AG04450 (cell line): ENCODE measurements at places on chromosomes 16 and 17. TPM values are rescaled to one million over a fixed set of nuclear protein-coding genes. Genes with fewer than 3 reads are reported as not detected.

The GINS2 gene
- 4.2 and 5.1 TPM in 2 replicates for polyA plus RNA-seq

The WSCD1 gene
- 0.12 and 0.20 TPM in 2 replicates for polyA plus RNA-seq

GRCh38 chr17:15273141-15273793 is 8.1 kb upstream of the PMP22 start:
- peak; percentile 90 for DNase-seq

GRCh38 chr16:89602273-89602951 is 11.0 kb upstream of the DPEP1 start:
- peak; percentile 72 for DNase-seq

DNA sequence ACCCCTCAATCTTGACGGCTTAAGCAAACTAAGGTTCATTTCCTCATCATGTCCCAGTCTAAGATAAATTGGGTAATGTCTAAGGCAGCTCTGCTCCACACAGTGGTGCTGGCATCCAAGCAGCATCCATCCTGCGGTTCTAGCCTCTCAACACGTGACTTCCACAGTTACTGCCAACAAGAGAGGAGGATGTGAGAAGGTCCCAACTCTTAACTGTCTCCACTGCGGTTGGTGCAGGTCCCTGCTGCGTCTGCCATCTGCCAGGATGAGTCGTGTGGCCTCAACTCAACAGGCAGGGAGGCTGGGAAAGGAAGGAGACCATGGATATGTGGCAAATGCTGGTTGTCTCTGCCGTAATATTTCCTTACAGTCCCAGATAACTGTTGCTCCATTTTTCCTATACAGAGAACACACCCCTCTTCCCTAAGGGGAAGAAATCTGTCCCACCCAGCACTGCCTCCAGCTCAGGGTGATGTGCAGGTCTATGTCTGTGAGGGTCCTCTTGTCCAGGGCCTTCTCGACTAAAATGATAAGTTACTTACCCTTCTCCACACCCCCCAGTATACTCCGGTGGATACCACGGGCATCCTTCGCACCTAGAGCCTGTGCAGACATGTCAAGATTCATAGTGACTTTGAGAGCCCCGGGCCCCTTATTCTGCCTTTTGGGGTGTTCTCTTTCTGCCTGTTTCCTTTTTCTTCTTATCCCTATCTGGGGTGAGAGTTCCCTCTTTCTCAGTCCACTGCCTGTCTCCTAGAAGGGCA is 64.7 kb downstream of the KCNJ18 start:
- no peak for DNase-seq
